ENCODE measurements at places on chromosomes 12 and 14.
A peak's percentile ranks its signal among the peaks of the same experiment; 100 is the strongest.

DNA sequence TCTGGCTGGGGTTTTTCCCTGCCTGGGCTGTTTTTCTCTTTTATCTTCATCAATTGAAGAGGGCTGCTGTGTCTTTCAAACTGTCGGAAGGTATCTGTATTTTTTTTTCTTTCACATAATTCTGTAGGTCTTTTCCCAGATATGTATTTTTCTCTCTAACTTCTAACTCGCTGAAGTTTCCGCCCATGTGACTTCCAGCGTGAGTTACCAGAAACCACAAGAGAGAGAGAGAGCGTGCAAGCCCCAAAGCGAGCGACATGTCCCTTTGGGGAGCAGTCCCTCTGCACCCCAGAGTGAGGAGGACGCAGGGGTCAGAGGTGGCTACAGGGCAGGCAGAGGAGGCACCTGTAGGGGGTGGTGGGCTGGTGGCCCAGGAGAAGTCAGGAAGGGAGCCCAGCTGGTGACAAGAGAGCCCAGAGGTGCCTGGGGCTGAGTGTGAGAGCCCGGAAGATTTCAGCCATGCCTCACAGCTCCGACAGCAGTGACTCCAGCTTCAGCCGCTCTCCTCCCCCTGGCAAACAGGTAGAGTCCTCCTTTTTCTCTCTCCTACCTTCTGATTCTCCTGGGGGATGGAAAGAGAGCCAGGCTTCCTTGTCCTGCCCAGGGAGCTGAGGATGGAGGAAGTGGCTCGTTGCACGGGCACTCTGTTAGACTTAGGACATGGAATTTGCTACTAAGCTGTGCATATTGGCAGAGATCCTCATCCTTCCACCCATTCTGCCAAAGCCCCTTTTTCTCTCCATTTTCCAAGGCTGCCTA is at the start of gene BATF:
Gene BATF (plus strand): TSS at position 246 of the 759 bp plus-strand sequence. CDS start 214 bp downstream, at position 460.
- no peak for DNase-seq

DNA sequence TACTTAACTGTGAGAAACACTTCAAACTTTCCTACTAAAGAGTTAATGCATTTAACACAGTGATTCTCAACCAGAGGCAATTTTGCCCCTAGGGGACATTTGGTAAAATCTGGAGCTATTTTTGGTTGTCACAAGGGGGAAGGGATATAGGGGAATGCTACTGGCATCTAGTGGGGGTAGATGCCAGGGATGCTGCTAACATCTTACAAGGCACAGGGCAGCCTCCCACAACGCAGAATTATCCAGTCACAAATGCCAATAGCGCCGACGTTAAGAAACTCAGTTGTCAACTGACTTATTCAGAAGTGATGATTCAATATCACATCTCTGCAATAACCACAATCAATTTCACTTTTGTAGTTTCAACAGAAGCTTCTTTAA is 2.0 kb downstream of the EEA1 start:
- peak; percentile 70 for DNase-seq

DNA sequence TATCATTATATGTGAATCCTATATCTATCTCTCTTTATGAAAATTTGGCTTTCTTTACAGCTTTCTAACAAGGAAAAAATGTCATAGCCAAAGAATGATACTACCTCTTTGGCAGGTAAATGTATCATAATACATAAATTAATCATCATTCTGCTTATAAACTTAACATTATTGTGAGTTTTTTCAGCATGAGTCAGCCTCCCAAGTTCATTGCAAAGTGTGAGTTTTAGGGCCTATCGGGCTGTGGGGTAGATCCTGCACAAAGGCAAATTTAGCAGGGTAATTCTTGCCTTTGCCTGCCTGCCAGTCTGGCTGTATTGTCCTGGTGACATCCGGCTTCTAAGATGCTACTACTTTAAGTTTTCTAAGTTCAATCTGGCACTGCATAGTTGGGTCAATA is 412.6 kb downstream of the MDGA2 start:
- DNase-seq = peak; percentile 24

GRCh38 chr12:13435235-13435933 is 238.9 kb downstream of the EMP1 start:
- peak; percentile 66 for DNase-seq

DNA sequence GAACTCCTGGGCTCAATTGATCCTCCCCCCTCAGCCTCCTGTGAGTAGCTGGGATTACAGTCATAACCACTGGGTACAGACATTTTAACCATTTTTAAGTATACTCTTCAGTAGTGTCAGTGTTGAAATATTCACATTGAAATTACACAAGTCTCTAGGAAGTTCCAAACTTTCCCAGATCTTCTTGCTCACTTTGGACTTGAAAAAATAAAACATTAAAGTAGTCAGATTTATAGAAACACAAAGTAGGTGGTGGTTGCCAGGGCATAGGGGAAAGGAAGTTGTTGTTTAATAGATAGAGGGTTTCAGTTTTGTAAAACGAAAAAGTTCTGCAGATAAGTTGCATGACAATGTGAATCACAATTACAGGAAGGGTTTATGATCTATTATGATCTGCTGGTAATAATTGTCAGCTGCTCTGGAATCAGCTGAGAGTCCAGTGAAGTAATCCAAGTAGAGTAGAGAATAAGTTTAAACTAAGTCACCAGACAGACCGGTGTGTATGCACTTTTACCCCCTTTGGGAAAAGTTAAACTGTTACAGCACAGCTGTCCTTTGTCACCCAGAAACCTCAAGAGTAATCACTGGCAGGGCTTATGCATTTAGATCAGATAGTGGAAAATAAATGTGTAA is 27.4 kb downstream of the PCNX1 start:
- peak; percentile 49 for DNase-seq

DNA sequence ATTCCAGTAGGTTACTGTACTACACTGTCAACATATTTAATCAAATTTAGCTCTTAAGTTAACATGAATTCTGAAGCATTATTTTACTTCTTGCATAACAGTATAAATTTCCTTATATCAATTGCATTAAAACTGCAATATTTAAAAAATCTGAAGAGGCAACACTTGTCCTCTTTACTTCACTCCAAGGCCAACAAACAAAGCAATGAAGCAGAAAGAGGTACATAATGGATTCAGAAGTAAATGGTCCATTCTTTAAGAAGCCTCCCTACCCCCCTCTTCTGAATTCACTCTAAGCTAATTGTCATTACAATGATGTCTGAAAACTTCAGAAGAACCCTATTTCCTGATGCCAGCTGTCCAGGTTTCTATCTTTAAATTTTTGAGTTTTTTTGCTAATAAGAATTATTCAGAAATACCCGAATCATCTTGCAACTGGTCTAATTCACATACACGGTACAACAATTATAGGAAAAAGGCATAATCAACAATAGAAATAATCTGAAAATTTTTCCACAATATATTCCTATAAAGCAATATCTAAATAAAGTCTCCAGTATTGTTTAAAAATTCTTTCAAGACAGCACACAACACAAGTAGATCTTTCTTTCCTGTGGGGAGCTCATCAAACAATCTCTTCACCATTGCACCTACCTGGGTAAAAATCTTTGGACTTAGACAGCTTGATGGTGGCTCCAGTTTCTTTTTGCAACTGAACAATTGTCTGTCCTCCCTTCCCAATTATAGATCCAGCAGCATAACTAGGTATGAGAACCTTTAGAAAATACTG is 2.9 kb downstream of the NOVA1 start:
- no peak for DNase-seq

GRCh38 chr12:47223848-47224213 is 144.1 kb upstream of the AMIGO2 start:
- DNase-seq = no peak

GRCh38 chr14:74934041-74934440 is 11.0 kb upstream of the RPS6KL1 start:
- no peak for DNase-seq

Measured in fibroblast of skin of right biceps (primary cell).